ENCODE measurements at places on chromosomes 1 and 21. TPM values are rescaled to one million over a fixed set of nuclear protein-coding genes. Genes with fewer than 3 reads are reported as not detected.

SPRR5 gene
- total RNA-seq, result not detected

CLCA1 gene
- not detected for total RNA-seq

ADAMTS4 gene
- total RNA-seq, result 0.21 TPM

XCL2 gene
- not detected for total RNA-seq

GCSAML gene
- 0.04 TPM for total RNA-seq

MAN1C1 gene
- 4.3 TPM for total RNA-seq

KIF14 gene
- total RNA-seq, result 2.0 TPM

JAM2 gene
- total RNA-seq, result 2.0 TPM

GJB4 gene
- total RNA-seq, result 0.89 TPM

NKAIN1 gene
- 2.7 TPM for total RNA-seq

TMCO4 gene
- 13.0 TPM for total RNA-seq

SYNC gene
- total RNA-seq, result 2.7 TPM

IQCC gene
- 5.3 TPM for total RNA-seq

RASAL2 gene
- 20.8 TPM for total RNA-seq

OR14K1 gene
- not detected for total RNA-seq

RXFP4 gene
- total RNA-seq, result not detected

AMY2A gene
- total RNA-seq, result not detected

U2AF1 gene
- total RNA-seq, result 36.5 TPM

LDLRAD2 gene
- total RNA-seq, result not detected

All from kidney epithelial cell (primary cell).